ENCODE measurements at places on chromosomes 6 and 20.
A peak's percentile ranks its signal among the peaks of the same experiment; 100 is the strongest.

- DNase-seq: no peak
Measured at GRCh38 chr6:157517601-157518359, 136.8 kb downstream of the ZDHHC14 start.

DNA sequence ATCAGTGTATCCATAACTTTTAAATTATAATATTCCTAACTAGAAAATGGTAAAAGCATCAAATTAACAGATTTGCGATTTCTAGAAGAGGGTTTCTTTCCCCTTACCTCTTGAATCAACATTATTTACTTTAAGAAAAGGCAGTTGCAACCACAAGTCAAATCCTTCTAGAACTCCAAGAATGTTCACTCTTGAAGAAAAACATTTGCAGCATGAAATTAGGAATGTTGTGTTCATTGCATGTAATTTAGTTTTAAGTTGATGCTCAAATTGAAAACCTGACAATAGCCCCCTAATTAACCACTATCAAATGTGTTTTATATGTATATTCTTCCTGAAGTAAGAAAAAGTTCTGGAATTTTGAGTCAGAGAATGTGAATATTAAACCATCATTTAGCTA is 2.3 kb upstream of the REV3L start:
- no peak for DNase-seq

GRCh38 chr6:73556836-73557235 is 36.0 kb upstream of the EEF1A1 start:
- DNase-seq: no peak

DNA sequence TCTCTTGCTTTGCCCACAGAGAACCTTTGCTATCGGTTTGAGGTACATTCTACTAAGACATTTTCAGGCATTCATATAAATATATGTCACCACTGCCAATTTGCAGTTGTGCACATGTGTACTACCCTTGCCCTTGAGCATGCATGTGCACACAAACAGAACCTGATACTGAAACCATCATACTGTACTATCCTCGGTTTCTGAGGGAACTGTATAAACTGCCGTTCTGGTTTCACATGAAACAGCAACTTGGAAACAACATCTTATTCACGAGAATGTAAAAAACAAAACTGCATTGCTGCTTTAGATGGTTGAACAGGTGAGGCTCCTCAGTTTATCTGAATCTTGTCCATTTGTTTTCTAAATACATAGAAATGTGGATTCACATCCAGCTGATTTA is 151.2 kb upstream of the TMEM170B start:
- no peak for DNase-seq

- no peak for DNase-seq
Measured at GRCh38 chr6:133889557-133890403, 867 bp downstream of the TCF21 start.

DNA sequence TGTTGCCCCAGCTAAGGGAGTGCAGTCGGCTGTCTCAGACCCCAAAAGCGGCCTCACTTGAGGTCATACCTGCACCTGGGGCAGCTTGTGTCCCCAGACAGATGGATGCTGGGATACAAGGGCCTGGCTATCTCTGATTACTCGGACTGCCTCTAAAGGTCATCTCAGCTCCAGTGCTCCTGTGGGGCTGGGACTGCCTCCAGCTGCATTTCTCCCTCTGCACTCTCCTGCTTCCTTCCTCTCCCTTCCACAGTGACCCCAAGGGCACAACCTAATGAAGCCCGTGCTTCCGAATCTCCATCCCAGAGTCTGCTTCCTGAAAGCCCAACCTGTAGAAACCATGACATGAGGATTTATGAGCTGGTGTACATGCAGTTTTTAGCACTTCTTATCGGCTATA is 22.8 kb upstream of the OCSTAMP start:
- no peak for DNase-seq

GRCh38 chr20:35301426-35301825 is 9.2 kb upstream of the FAM83C start:
- DNase-seq: no peak

- no peak for DNase-seq
Measured at GRCh38 chr6:111601886-111602285, 3.8 kb downstream of the TRAF3IP2 start.

DNA sequence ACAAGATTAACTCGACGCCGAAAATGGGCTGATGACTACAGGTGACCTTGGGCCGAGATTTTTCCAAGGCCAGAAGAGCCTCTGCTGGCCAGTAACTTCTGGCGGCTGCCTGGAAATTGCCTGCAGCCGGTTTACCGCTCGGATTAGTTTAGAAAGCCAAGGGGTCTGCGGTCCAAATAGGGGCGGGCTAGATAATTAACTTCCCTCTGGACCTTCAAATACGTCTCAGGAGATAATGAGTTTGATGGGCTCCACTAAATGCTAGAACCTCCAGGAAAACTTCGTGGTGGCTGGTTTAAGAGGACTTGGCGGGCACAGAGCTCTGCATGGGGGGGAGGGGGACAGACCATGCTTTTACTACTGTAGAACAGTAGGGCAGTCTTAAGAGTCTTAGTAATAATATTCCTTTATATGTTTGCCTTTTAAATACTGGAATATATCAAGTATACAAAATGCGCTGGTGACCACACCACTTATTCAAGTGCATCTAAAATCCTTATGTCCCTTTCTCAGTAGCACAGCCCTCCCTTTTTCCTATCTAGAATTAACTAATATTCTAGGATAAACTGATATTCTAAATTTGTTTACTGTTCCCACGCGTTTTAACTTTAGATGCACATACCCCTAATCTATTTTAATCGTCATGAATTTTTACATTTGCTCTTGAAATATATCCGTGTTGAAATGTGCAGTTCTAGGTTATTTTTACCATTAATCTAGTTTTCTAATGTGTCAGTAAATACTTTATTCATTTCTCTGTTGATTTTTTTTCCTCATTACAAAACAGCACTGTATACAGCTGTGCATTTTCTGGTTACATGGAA is 107.5 kb upstream of the PRSS16 start:
- DNase-seq: no peak

DNA sequence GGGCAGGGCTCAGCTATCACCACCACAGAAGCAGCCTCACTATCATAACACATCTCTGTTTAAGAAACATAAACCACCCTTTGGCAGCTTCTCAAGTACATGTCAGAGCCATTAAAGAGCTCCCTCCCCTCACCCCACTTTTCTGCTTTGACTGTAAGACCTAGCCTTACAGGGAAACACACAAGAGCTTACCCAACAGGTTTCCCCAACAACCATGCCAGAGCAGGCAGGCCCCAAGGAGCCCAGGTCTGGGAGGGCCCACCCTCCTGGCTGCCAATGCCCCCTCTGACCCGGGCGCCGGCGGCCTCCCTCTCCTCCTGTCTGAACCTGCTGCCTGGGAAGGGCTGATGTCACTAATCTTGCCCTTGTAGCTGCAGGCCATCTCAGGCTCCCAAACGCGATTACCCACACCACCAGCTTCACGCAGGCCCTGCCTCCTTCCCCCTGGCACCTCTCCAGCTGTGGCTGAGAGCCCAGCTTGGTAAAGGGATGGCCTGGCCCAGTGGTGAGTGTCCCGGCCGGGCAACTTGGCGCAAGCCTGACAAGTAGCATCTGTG is 402.0 kb downstream of the MAFB start:
- no peak for DNase-seq

DNA sequence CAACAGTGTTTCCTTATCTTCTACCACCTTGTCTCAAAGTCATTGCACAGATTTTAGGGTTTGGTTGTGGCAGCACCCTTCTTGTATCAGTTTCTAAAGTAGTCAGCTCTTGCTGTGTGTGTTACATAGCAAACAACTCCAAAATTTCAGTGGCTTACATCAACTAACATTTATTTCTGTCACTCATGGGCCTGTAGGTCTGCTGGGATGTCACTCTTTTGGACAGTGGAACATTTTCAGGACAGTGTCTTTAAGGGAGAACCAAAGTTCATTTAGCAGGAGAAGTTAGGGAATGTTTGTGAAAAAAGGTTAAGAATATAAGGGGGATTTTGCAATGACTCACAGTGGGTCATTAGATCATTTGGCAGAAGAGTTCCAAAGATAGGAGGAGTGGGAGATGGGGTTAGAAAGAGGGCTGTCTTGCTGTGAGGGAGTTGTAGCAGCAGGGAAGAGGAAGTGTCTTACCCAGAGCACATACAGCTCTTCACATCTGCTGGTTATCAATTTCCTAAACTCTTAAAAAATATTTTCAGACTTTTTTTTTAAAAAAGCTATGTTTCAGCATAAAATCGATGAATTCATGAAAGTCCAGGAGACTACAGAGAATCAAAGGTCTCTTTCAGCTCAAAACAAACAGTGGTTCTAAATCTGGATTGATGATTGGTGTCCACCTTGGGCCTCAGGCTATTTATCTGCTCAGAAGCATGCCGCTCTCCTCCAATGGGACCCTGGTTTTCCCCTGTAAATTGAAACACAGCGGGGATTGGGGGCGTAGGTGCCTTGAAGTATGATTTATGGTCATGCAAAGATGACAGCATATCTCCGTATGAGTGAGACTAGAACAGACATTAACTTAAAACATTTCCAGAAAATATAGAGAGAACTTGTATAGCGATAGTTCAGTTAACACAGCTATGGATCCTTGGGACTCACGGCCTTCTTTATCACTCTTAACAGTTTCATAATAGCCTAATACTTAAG is 117.3 kb downstream of the B3GAT2 start:
- no peak for DNase-seq

DNA sequence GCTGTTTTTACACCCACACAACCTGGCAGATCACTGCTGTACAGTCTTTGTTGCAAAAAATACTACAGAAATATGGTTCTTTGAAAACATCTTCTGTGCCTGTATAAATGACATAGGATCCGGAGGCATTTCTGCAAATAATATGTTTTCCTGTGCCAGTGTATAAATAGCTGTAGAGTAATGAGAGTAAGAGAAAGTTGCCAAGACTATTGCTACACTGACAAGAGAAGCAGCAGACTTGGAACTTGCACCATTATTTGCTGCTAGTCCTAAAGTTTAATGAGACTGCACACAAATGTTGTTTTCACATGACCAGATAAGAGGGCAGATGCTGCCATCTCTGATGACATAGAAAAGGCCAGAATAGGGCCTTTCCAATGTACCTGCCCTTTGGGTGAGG is 50.0 kb upstream of the DTNBP1 start:
- DNase-seq: no peak

DNA sequence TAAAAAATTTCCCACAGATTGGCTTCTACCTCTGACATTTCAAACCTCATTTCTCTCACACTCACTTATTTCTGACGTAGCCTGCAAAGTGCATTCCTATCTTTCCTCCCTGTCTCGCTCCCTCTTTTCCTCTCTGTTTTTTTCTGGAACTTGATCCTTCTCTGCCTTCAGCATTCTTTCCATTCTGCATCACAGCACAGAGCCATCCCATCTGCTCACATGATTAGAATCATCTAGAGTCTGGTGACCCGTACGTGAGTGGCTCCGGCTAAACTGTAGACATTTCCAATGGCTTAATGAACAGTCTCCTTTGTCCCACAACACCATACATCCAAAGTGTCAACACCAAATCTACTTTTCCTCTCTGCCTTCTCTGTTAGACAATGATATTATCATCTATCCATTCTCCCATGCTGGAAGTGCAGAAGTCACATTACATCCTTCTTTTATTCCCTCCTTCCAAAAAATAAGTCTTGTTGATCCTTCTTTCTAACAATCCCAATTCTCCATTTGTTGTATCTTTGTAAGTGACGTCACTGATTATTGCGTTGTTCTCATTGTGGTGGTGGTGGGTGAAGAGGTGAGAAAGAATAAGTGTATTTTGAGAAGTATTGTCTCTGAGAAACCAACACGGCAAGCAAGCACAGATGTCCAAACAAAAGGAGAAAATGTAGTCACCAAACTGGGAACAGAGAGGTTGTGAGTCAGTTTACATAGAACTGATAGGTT is 41.6 kb downstream of the OPRM1 start:
- no peak for DNase-seq

GRCh38 chr20:2103461-2104153 is 2.0 kb downstream of the STK35 start:
- peak; percentile 27 for DNase-seq

DNA sequence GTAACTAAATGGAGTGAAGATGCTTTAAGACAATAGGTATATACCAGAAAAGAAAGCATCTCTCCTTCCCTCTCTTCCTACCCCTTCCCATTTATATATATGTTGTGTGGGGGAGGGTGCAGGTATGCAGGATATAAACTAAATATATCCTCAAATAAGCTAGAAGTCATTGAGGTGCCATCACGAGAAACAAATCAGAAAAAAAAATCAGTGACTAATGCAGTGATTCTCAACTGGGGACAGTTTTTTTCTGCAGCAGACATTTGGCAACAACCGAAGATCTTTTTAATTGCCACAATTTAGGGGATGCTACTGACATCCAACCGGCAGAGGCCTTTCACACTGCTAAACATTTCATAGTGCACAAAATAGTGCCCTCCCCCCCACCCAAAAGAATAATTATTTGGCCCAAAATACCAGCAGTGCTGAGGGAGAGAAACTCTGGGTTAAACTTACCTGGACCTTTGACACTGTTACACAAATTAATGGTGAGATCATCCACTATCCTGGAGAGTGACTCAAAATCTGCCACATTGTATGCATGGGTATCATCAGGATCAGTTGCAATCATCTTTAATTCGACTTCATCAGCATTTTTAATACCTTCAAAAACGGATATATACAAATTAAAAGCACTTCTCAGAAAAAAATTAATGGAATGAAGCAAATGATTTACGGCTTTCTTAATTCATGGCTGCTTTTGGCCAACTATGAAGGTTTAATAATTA is 55.0 kb downstream of the COL12A1 start:
- DNase-seq: no peak

DNA sequence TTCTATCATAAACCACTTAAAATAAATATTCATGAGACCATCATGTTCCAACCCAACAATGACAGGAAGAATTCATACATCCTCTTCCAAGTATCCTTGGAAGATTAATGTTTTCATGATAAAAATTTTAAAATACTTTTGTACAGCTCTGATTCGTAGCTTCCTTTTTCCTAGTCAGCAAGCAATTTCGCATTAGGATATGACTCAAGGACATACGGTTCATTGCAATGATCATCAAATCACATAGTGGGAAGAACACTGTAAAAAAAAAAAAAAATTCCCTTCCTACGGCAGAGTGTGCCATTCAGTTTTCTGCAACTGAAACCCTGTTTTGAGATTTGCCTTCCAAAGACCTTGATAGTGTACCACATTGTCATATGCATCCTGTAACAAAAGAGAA is 35.3 kb upstream of the GFOD1 start:
- DNase-seq: no peak

- DNase-seq: peak; percentile 49
Measured at GRCh38 chr6:99282479-99283062, 66.9 kb downstream of the FAXC start.

GRCh38 chr6:29961966-29962365 is 19.6 kb downstream of the HLA-A start:
- no peak for DNase-seq

GRCh38 chr6:165013701-165014100 is 295.7 kb downstream of the C6orf118 start:
- DNase-seq: no peak

DNA sequence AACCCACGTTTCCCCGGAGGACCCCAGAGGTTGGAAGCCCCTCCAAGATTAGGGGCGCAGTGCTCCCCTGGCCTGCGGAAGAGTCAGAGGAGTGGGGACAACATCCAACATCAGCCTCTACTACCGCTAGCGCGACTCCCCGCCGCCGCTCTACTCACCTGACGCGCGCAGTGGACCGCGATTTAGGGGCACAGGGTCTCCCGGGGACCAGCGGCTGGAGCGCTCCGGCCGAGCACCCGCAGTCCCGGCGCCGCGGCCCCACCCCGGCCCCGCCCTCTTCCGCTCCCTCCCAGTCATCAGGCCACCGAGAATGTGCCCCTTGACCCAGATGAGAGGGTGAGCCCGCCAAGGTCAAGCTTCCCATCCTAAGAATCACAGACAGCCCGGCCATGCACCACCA is at the start of gene ZFP57:
Gene ZFP57 (minus strand): TSS at position 249 of the 400 bp plus-strand sequence. CDS start 4,149 bp downstream, outside the sequence.
- DNase-seq: no peak

- DNase-seq: no peak
Measured at GRCh38 chr6:124699038-124699437, 263.2 kb upstream of the RNF217 start.
